ENCODE measurements at places on chromosomes 4 and X.

DNA sequence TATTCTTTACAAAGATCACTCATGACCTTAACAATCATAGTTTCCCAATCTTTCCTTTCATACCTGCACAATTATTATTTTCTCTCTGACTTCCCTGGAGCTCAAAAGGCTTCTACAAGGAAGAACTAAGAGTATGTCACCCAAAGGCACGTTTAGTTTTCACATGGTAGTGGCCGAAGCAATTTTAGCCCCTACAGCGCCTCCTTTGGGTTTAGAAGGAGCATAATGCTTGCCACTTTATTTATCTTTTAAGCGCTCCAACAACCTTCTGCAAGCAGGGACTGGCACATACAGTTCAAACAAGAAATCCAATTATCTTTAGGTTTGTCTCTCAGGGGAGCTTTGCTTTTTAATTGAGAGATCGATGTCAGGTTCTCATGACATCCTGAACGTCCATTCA, 42.0 kb upstream of the IGSF1 start:
- DNase-seq: no peak

DNA sequence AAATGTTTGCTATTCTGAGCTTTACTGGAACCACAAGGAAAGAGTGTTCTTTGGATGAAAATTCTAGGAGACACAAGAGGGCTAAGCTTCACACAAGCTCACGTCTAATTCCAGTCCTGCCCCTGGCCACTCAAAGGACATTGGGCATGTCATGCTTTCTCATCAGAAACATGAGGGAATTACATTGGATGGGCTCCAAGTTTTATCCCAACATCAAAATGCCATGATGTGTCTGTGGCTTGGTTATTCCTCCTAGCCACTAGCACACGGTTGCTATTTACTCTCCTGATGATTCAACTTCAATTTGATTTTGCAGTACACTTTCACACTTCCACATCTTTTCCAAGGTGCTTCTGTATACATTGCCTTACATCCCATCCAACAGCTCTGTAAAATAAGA, 149.6 kb upstream of the FAM9B start:
- DNase-seq: no peak

GRCh38 chr4:159141193-159141592, 38.3 kb downstream of the RAPGEF2 start:
- DNase-seq: no peak

- DNase-seq: no peak
Measured at GRCh38 chr4:6183740-6184139, 16.6 kb downstream of the JAKMIP1 start.

DNA sequence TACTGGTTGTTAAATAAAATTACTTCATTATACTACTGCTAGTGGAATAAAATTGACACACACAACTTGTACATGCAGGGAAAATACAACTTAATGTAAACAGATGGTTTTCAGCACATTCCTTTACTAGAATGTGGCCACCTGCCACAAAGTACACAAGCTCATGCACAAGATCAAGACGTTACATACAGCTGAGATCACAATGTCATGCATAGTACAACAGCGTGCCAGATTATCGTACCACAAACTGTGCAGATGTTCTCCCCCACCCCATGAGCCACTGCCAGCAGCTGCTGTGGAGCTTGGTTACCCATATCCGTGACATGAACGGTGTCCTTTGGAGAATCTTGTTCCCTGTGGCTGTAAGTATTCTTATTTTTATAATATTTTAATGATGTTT, 27.7 kb downstream of the FBXO8 start:
- DNase-seq: no peak
